ENCODE measurements at places on chromosomes 12 and 14. TPM values are rescaled to one million over a fixed set of nuclear protein-coding genes. Genes with fewer than 3 reads are reported as not detected.
A peak's percentile ranks its signal among the peaks of the same experiment; 100 is the strongest.

Gene FAM90A1
- total RNA-seq, result 0.30 TPM

GRCh38 chr14:60736494-60736893 is 1.9 kb downstream of the MNAT1 start:
- no peak for DNase-seq
- H3K27ac ChIP-seq, result no peak overlapping the region
- peak overlapping the region; percentile 94 for H3K4me3 ChIP-seq
- H3K27me3 ChIP-seq, result no peaks in the 10 kb centered on the region

DNA sequence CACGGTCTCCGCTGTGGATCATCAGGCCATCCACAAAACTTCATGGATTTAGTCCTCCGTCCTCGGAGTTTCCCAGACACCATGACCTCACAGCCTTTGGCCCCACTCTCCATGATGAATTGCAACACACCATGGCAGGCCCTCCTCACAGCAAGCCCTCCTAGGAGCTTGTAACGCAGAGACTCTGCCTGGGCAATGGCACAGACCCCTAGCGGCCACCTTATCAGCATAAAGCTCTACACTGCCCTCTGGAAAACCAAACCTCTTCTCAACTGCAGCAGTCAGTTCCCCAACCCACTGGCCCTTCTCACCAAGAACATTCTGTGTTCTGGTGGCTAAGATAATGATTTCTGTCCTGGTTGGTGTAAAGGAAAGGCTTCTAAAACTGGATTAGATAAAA is 238.4 kb upstream of the USP15 start:
- H3K4me3 ChIP-seq, result no peak overlapping the region
- no peak overlapping the region for H3K27ac ChIP-seq
- no peaks in the 10 kb centered on the region for H3K36me3 ChIP-seq
- no peak for DNase-seq
- no peaks in the 10 kb centered on the region for H3K27me3 ChIP-seq
- H3K4me1 ChIP-seq, result no peaks in the 10 kb centered on the region

Gene CCDC175
- not detected for total RNA-seq

GRCh38 chr12:26692407-26692806 is 140.6 kb downstream of the ITPR2 start:
- H3K27ac ChIP-seq, result no peak overlapping the region
- no peak for DNase-seq
- H3K4me3 ChIP-seq, result no peak overlapping the region
- H3K27me3 ChIP-seq, result no peaks in the 10 kb centered on the region

GRCh38 chr14:68762953-68763764 is 29.7 kb downstream of the ZFP36L1 start:
- H3K4me1 ChIP-seq, result peaks cover 38% of the 10 kb centered on the region
- H3K36me3 ChIP-seq, result no peaks in the 10 kb centered on the region
- no peaks in the 10 kb centered on the region for H3K27me3 ChIP-seq
- H3K4me3 ChIP-seq, result no peak overlapping the region
- peak; percentile 81 for DNase-seq

DNA sequence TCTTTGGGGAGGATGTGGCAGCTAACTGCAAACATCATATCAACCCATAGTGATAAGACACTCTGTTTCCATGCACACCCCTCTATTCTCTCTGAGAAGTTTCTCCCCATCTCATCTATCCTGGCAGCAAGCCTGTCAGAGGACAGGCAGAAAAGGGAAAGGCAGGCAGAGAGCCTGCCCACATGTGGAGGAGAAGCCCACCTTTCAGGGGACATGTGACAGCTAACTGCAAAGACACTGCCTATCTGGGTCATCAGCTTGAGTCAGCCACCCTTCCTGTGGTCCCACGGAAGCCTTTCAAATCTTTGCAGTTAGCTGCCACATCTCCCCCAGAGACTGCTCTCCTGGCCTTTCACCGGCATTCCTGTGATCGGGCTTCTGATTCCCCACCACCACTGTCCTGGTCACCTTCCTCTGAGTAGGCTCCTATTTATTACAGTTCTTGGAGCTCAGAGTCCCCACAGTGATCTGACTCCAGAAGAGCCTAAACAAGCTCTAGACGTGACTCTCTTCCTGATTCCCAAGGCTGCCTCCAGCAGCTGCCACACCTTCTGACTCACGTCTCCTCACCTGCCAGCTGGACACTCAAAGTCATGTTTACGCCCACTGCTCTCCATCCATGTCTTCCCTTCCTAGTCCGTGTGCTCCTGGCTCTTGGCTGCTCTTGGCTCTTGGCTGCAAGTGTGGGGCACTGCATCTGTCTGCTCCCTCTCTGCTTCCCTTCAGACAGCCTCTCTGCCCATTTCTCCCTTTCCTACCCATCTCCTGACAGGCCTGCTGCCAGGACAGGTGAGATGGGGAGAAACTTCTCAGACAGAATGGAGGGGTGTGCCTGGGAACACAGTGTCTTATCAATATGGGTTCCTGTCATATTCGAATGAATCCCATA is 7.5 kb upstream of the KRT1 start:
- no peak overlapping the region for H3K27ac ChIP-seq
- H3K27me3 ChIP-seq, result peaks cover 94% of the 10 kb centered on the region
- H3K4me1 ChIP-seq, result peaks cover 10% of the 10 kb centered on the region
- no peak overlapping the region for H3K4me3 ChIP-seq
- DNase-seq, result no peak

DNA sequence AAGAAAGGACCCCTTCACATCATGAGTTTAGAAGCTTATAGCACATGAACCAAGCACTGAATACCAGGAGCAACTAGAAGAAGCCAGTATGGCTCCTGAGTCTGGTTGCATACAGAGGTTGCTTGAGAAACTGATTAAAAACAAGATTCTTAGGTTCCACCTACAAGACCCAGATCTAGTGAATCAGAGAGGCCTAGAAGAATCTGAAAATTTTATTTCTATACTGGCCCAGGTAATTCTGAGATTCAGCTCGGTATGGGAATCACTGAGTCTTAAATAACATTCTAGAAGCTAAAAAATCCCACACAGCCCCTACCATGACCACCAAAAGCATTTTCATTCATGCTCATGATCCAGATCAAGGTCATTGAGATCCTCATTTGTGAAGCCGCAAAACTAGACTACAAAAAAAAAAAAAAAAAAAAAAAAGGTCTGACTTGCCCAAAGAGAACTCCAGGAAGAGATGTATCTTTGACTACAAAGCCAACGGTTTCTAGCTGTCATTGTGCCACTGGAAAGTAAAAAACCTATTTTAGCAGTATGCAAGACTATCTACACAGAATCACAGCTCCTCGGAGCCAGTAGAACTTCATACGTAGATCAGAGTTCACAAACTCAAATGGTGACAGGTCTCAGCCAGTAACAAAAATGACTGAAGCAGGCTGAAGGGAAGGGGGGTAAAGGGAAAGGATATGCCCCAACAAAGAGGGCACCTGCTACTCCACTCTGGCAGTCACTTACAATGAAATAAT is 168.4 kb upstream of the EGLN3 start:
- no peaks in the 10 kb centered on the region for H3K36me3 ChIP-seq
- no peaks in the 10 kb centered on the region for H3K27me3 ChIP-seq
- no peak overlapping the region for H3K4me3 ChIP-seq
- no peak overlapping the region for H3K27ac ChIP-seq

DNA sequence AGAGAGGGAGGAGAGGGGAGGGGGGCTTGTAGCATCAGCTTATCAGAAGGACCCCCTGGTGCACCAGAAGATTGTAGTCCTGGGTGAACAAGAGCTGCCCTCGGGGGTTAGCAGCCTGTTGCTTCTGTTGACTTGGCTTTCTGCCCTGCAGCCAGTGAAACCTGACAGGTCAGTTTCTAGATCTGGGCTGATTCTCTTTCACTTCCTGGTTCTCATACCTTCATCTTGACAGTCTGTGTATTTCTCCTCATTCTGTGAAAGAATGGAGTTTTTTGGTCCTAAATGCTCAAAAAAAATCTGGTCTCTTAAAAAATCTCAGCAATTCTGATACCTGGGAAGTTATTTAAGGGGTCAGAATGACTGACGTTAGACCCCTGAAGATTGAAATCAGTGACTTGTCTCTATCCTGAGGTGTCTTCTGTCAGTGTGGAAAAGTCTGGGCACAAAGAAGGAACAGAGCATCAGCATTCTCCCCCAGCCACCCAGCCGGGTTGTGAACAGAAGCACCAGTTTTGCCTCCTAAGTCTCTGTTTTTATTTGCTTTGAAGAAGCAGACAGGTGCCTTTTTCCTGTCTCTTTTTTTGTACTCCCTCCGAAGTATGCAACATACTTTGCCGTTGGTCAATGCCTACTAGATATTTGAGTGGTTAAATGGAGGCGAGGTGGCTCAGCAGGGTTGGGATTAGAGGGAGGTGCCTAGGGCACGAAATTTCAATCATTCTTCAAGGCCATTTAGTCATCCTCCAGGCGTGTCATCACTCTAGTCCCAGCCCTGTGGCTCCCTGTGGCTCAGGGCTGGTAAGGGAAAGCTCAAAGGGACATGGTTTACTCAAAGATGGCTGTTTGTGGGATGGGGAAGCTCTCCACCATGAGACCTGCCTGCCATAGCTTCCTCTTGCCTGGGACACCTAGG is 24.0 kb downstream of the TTC9 start:
- DNase-seq, result no peak
- H3K27me3 ChIP-seq, result no peaks in the 10 kb centered on the region
- H3K4me1 ChIP-seq, result peaks cover 27% of the 10 kb centered on the region
- no peak overlapping the region for H3K4me3 ChIP-seq
- H3K27ac ChIP-seq, result no peak overlapping the region

GRCh38 chr14:94244182-94244581 is 48.9 kb downstream of the SERPINA10 start:
- no peaks in the 10 kb centered on the region for H3K36me3 ChIP-seq
- no peak for DNase-seq
- peaks cover 8% of the 10 kb centered on the region for H3K27me3 ChIP-seq

- H3K4me1 ChIP-seq, result peaks cover 19% of the 10 kb centered on the region
- peak overlapping the region; percentile 83 for H3K27ac ChIP-seq
- DNase-seq, result peak; percentile 39
- peak overlapping the region; percentile 64 for H3K4me3 ChIP-seq
- peaks cover 68% of the 10 kb centered on the region for H3K27me3 ChIP-seq
These were observed 11.8 kb downstream of the PDE1B start for GRCh38 chr12:54561164-54561563.

Gene TMTC2
- total RNA-seq, result 3.4 TPM

DNA sequence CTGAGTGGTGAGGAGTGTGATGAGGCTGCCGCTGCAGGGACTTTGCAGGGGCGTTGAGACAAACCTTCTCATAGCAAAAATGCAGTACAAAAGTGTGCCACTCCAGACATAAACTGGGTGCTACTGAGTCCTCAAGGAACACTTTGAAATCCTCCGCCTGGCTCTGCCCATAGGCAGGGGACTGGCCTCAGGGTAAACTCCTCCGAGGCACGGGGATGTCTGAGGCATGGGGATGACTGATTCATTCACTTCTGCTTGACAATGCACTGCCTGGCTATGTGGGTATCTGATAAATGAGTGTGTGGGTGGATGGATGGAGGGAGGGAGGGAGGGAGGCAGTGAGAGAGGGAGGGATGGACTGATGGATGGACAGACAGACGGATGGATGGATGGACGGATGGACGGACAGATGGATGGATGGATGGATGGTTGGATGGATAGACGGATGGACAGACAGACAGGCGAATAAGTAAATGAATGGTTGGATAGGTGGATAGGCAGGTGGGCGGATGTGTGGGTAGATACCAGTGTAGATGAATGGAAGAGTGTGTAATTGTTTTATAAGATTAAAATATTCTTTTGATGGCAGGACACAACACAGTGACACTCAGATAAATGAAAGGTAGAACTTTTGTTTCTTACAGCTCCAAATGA is 2.1 kb upstream of the BDKRB2 start:
- no peak for DNase-seq
- no peak overlapping the region for H3K4me3 ChIP-seq
- peaks cover 67% of the 10 kb centered on the region for H3K27me3 ChIP-seq
- H3K36me3 ChIP-seq, result no peaks in the 10 kb centered on the region
- no peak overlapping the region for H3K27ac ChIP-seq

DNA sequence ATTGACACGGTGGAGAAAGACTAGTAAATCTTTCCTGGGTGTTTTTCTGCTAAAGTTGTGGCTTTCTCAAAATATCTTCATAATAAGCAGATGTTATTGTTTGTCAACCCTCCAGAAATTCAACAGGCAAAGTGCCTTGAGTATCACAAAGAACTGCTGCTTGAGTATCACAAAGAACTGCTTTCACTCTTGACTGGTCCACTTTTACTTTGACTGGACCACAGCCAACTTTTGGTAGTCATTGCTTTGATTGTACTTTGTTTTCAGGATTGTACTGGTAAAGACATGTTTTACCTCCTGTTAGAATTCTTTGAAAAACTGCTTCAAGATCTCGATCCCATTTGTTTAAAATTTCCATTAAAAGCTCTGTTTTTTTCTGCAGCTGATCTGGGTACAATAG is 62.6 kb downstream of the PDZRN4 start:
- no peak for DNase-seq
- no peaks in the 10 kb centered on the region for H3K4me1 ChIP-seq
- H3K27ac ChIP-seq, result no peak overlapping the region
- H3K4me3 ChIP-seq, result no peak overlapping the region
- no peaks in the 10 kb centered on the region for H3K27me3 ChIP-seq
- no peaks in the 10 kb centered on the region for H3K36me3 ChIP-seq

Gene RIMKLB
- 14.0 TPM for total RNA-seq

DNA sequence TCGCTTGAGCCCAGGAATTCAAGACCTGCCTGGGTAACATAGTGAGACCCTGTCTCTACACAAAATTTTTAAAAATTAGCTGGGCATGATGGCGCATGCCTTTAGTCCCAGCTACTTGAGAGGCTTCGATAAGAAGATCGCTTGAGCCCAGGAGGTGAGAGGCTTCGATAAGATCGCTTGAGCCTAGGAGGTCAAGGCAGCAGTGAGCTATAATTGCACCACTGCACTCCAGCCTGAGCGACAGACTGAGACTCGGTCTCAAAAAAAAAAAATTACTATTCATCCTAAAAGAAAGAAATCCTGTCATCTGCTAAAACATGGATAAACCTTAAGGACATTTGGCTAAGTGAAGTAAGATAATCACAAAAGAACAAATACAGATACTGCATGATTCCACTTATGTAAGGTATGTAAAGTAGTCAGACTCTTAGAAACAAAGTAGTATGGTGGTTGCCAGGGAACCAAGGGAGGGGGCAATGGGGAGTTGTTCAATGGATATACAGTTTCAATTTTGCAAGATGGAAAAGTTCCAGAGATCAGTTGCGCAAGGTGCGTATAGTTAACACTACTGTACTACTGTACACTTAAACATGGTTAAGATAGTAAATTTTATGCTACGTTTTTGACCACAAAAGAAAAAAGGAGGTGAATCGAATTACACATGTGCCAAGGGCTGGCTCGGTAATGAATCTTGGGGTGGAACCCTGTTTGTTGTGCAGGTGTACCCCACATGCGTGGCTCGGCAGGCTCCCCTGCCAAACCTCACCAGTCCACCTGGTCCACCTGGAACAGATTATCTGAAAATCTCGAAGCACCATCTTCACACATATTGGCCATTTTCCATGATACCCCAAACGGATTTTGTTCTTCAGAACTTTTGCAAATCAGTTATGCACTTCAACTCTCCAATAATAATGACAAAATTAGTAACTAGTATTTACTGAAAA is 18.3 kb upstream of the ATP2A2 start:
- H3K27me3 ChIP-seq, result no peaks in the 10 kb centered on the region
- peaks cover 31% of the 10 kb centered on the region for H3K4me1 ChIP-seq

GRCh38 chr14:103000291-103000921 is 56.9 kb downstream of the CDC42BPB start:
- no peak for DNase-seq
- peaks cover 10% of the 10 kb centered on the region for H3K4me1 ChIP-seq
- no peaks in the 10 kb centered on the region for H3K27me3 ChIP-seq
- H3K27ac ChIP-seq, result no peak overlapping the region

Gene SLC22A17
- total RNA-seq, result 9.7 TPM

Gene CEBPE
- not detected for total RNA-seq
